ENCODE measurements at places on chromosomes 2 and 18.
A peak's percentile ranks its signal among the peaks of the same experiment; 100 is the strongest.

DNA sequence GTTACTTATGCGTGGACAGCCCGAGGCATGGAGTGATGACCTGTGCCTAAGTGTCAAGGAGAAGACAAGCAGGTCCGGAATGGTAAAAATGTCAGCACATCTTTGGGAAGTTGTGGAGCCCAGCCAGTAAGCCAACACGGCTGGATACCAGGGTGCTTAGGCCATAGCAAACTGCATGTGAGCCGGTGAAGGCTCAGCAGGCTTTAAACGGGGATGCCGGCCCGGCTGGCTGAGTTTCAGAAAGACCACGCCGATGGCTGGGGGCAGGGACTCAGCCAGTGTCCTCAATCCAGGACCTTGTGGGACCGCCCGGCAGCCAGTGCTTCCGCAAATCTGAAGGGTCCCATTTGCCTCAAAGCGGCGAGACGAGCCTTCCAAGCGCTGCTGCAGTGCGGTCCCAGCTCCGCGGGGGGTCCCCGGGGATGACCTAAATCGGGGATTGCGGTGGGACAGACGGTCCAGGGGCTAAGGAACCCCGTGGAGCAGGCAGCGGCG is 946 bp upstream of the AGAP1 start:
- no peak for DNase-seq

GRCh38 chr18:60466677-60467076 is 94.1 kb upstream of the MC4R start:
- no peak for DNase-seq

DNA sequence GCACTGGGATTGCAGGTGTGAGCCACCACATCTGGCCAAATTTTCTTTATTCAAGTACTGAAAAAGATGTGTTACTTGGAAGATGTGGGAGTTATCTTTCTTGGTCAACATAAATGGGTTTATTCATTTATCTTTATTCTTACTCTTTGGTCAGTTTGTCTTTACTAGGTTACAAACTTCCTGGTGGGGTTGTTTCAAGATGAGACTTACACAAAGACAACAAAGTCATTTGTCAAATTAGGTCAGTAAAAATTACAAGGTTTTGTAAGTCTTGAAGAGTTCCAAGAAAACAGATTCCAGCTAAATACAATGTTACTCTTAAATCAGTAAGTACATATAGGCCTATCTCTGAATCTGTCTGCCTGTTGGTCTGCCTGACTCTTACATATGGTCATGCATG is 48.9 kb downstream of the DARS1 start:
- DNase-seq, result no peak

GRCh38 chr2:112794131-112794733 is 9.9 kb upstream of the IL1A start:
- no peak for DNase-seq

GRCh38 chr2:19122220-19122619 is 236.2 kb downstream of the OSR1 start:
- DNase-seq, result no peak

GRCh38 chr2:239184968-239185903 is 215.6 kb downstream of the HDAC4 start:
- DNase-seq, result peak; percentile 72

GRCh38 chr2:169859423-169859822 is 32.2 kb downstream of the UBR3 start:
- no peak for DNase-seq

DNA sequence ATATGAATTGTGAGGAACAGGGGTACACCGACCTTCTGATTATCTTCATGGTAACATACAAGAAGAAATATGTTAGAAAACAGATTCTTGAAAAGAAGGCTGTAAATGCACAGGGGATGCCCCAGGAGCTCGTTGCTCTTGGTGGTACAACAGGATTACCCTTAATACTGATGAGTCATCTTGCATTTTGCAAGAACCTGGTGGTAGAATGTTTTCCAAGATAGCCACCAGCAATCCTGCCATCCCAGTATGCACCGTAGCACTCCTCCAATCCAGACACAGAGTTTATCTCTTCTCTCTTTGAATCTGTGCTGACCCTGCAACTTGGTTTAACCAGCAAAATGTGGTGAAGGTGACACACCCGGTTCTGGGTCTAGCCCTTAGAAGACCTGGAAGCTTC is 238.3 kb downstream of the EN1 start:
- peak; percentile 64 for DNase-seq

DNA sequence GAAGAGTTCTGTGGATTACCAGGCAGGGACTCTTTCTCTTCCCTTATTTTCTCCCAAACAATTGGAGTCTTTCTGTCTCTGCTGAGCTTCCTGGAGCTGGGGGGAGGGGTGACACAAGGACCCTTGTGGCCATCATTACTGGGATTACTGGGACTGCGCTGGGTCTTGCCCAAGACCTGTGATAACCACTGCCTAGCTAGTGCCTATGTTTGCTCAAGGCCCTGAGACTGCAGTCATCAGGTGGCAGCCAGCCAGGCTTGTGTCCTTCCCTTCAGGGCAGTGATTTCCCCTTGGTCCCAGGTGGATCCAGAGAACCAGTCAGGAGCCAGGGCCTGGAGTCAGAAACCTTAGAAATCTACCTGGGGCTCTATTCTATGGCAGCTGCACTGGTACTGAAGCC is 355.6 kb downstream of the PARD3B start:
- no peak for DNase-seq

DNA sequence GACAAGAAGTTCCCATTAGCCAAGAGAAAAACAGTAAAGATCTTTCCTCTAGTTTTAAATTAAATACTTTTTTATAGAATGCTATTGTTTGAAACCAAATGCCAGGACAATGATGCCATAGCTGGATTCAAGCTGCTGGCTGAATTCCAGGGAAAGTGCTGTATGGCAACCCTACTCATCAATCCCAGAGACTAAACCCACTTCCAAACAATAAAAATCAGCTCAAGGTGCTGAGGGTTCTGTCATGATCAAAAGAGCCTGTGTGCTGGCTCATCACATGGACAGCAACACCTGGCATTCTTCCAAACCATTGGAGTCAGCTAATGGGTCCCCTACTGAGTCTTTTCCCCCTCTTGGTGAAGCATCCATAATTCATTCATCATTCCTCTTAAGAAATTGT is 53.7 kb upstream of the PARD3B start:
- DNase-seq, result no peak

DNA sequence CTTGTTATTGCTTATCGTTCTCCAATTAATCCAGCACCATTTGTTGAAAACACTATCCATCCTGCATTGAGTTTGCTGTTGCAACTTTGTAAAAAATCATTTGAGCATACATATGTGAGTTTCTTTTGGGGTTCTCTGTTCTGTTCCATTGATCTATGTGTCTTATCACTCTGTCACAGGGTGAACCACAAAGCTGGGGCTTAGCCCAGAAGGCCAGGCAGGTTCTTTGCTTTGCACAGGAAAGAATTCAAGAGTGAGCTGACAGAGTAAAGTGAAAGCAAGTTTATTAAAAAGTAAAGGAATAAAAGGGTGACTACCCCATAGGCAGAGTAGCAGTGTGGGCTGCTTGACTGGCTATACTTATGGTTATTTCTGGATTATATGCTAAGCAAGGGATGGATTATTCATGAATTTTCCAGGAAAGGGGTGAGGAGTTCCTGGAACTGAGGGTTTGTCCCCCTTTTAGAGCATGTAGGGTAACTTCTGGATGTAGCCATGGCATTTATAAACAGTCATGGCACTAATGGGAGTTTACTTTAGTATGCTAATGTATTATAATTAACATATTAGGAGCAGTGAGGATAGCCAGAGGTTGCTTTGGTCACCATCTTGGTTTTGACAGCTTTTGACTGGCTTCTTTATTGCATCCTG is 46.8 kb downstream of the RNF138 start:
- DNase-seq, result no peak

DNA sequence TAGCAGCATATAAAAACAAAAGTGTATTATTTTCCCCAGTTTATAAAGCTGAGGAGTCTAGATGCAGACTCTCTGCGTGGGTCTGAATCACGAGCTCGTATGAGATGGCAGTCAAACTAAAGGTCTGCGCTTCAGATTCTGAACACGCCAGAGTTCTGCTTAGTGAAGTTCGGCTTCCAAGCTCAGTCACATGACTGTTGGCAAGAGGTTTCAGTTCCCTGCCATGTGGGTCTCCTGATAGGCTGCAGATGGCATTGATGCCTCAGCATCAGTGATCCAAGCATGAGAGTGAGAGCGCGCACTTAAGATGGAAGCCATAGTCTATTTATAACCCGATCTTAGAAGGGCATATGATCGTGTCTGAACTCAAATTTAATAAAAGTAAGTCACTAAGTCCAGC is 242.8 kb upstream of the DOK6 start:
- DNase-seq, result no peak

- no peak for DNase-seq
These were observed 77.6 kb upstream of the NFU1 start for GRCh38 chr2:69514819-69515218.

GRCh38 chr2:82023710-82024109 is 1719.2 kb upstream of the LRRTM1 start:
- no peak for DNase-seq

DNA sequence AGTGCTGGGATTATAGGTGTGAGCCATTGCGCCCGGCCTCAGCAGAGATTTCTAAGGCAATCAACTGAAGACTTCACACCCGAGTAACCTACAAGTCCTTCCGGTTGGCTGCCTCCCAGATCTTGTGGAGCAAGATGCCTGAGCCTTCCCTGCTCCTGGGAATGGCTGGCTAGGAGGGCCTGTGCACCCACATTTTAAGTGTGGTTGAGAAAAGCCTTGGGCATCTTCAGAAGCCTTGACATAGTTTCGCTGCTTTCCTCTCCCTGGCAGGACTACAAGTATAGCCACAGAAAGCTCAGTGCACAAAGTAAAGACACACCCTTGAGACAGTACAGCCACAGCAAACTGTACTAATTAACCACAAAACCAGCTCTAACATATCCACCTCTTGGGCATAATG is 35.2 kb downstream of the E2F6 start:
- no peak for DNase-seq

DNA sequence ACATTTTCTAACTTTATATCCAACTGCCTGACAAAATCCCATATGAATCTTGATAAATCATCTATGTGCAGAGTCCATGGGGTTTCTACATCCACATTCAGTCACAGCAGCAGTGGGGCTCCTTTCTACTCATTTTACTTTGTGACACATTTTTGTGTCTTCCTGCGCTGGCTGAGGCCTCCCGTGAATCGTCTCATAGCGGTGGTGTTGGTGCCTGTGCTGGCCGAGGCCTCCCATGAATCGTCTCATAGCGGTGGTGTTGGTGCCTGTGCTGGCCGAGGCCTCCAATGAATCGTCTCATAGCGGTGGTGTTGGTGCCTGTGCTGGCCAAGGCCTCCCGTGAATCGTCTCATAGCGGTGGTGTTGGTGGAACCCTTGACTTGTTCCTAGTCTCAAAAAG is 17.0 kb downstream of the SNED1 start:
- DNase-seq, result no peak

GRCh38 chr2:132538331-132538855 is 121.8 kb downstream of the GPR39 start:
- DNase-seq, result peak; percentile 71

GRCh38 chr2:233026198-233026813 is 6.2 kb upstream of the NEU2 start:
- no peak for DNase-seq

DNA sequence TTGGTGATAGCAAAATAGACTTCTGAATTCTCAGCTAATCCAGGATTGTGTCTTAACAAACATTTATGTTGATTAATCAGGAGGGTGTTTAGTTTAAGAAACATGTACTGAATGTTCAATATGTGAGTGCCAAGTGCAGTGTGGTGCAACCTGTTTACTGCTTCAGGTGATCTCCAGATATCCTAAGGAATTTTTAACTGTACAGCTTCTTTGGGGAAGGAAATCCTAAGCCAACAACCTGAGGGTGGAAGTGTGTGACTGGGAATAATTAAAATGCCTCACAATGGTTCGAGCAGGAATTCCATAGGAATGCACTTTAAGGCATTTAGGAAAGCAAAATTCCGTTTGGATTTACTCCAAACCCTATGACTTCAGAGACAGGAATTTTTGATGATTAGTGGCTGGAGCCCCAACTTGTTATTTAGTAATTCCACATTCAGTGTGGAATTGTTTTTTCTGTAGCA is 16.4 kb downstream of the CRIM1 start:
- no peak for DNase-seq

- DNase-seq, result no peak
These were observed 418.2 kb upstream of the HNRNPA3 start for GRCh38 chr2:176794392-176794791.

- no peak for DNase-seq
These were observed 110.9 kb downstream of the MIB1 start for GRCh38 chr18:21851327-21851961.

- no peak for DNase-seq
These were observed 3.5 kb downstream of the SNTG2 start for GRCh38 chr2:953975-954686.

DNA sequence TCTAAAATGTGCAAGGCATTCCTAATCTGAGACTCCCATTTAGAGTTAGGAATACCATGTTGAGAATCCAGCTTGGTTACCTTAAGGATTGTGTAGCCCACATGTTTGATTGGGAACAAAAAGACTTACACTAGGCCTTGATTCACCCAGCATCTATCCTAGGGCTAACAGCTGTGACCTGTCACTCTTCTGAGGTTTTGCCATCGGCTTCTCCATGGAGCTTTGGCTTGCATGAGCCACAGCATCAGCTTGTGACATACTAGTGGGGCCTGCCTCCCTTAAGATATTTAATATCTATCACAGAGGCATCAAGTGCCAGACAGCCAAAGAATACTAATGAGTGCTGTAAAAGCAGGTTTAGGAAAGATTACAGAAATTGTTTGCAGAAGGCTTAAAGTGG is 241.3 kb upstream of the UBE2E3 start:
- DNase-seq, result no peak

- no peak for DNase-seq
These were observed 1.0 kb downstream of the CXCR4 start for GRCh38 chr2:136116813-136117390.

GRCh38 chr2:151302879-151303278 is 13.4 kb upstream of the NMI start:
- DNase-seq, result no peak

GRCh38 chr18:2027756-2028155 is 543.5 kb downstream of the METTL4 start:
- DNase-seq, result no peak

DNA sequence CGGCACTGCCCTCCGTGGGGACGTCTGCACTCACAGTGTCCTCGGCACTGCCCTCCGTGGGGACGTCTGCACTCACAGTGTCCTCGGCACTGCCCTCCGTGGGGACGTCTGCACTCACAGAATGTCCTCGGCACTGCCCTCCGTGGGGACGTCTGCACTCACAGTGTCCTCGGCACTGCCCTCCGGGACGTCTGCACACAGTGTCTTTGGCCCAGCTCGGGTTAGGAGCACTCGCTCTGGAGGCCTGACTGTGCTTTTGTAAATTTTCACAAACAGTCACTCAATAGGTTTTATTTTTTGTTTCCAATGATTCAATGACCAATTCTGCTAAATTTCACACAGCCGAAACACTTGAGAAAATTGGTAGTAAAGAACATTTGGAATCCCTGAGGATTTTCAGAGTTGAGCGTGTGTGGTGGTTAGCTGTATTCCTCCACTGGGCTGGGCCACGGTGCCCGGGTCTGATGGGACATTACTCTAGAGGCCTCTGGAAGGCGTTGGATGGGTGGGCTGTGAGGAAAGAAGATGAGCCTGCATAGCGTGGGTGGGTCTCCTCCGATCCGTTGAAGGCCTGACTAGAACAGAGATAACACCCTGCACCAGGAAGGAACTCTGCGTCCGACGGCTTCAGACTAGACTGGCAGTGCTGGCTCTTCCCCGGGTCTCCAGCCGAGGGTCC is 134.8 kb downstream of the RTP5 start:
- no peak for DNase-seq

Data from vagina (tissue), 2 donors.